ENCODE measurements at places on chromosomes 12 and 14.

DNA sequence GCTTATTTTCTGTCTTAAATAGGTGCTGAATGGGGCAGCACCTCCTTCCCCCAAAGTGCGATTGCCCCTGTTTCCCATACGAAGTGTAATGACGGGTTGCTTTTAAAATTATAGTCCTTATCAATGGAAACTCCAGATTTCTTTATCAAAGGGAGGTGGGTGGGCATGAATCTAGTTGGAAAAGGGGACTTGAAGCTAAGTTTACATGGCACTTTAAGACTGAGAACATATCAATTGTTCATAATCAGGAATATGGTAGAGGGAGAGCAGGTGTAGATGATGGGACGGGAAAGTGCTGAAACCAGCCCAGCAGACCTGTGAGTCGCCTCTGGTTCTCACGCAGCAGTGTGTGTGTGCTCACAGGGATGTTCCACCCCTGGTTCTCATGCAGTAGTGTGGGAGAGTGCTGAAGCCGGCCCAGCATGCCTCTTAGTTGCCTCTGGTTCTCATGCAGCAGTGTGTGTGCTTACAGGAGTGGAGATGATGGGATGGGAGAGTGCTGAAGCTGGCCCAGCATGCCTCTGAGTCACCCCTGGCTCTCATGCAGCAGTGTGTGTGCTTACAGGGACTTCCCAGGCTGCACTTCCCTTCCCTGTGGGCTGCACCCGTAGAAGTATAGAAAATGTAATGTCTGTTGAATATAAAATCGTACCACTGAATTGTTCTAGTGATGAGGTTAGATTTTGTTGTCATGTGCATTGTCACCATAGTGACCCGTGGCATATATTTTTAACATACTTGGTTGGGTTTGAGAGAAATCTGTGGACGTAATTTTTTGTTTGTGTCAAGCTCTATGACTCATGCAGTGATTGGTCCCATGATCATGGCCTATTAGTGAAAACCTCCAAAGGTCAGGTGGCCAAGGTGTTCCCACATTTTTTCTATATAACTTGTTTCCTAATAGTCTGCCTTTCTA lies 51.6 kb downstream of the GPATCH2L start:
- DNase-seq = peak; percentile 93

DNA sequence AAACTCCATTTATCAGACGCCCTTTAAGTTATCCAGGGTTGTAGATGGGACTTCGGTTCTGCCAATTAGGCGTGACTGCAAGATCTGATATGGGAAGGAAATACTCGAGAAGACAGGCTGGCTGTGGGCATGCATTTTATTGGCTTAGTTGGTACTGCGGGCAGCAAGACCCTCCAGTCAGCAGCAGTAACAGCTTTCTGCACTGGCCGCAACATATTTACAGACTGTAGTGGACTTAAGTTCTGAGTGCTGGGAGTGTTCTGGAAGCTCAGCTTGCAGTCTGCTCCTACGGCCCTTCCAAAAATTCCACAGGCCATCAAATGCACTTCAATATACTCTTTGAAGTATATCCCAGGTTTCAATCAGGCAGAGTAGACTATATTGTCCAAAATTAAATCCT lies 21.1 kb downstream of the KITLG start:
- DNase-seq = no peak

- no peak for DNase-seq
These were observed 101.9 kb upstream of the SFSWAP start for GRCh38 chr12:131608740-131609690.

GRCh38 chr12:9719790-9720189 lies 13.1 kb downstream of the CLECL1 start:
- DNase-seq = no peak

DNA sequence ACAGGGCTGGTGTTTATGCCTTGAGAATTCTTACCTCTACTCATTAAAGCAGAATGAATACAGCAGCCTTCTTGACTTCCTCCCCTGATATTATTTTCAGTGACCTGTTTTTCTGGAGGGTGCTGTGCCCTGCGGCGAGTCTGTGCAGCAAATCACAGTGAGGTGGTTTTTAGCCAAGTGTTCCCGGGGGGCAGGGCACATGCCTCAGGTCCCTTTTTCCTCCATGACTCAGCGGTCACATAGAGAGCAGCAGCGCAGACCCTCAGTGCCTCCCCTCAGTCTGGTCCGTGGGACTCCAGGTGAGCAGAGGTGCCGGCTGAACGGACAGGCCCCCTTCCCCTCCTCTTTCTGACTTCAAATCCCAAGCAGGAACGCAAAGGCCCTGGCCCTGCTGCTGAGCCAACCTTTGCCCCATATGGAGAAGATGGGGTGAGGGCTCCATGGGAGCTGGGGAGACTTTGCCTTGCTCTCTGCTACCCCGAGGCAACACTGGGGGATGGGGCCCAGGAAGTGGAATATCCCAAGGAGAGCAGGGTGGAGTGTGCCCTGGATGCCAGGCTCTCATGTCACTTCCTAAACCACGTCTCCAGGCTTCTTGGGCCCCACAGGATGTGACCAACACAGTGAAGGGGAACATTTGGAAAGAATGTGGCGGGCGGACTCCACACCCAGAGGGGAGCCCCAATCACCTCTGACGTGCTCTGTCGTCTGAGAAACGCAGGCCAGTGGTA lies 90.0 kb downstream of the DHRS2 start:
- no peak for DNase-seq

GRCh38 chr12:116962197-116962596 lies 51.4 kb downstream of the FBXW8 start:
- DNase-seq = no peak

DNA sequence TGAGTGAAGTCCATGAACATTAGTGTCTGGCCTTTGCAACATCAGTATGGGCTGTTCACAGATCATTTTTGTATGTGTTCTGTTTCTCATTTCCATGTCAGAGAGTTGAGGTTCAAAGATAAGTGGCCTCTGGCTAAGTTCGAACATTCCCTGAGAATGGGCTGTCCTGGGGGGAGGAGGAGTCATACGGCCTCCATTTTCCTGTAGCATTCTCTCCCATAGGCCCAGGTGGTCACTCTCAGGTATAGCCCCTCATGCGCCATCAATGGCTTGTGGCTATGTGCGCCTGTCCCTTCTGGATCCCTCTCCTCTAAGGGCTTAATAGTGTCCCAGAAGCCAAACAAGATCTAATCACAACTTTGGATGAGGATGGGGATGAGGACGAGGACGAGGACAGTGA lies 165.0 kb downstream of the PAX9 start:
- DNase-seq = no peak

GRCh38 chr12:128951448-128951847 lies 98.2 kb downstream of the GLT1D1 start:
- DNase-seq = no peak

DNA sequence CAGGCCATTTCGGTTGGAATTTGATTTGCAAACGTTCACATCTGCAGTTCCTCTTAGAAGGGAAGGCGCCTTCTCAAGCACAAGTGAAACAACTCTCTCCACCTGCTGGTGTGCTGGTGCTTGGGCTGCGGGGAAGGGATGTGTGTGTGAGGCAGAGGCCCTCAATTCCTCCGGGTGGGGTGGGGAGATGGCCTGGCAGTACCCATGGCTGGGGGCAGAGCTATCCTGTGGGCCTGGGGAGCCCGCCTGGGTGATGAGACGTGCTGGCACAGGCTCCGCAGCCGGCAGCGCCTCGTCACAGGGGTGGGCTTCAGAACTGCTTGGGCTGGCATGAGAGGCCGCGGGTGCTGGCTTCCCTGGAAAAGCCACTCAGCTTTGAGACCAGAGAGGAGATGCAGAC lies 28.9 kb upstream of the TDRD9 start:
- DNase-seq = no peak

DNA sequence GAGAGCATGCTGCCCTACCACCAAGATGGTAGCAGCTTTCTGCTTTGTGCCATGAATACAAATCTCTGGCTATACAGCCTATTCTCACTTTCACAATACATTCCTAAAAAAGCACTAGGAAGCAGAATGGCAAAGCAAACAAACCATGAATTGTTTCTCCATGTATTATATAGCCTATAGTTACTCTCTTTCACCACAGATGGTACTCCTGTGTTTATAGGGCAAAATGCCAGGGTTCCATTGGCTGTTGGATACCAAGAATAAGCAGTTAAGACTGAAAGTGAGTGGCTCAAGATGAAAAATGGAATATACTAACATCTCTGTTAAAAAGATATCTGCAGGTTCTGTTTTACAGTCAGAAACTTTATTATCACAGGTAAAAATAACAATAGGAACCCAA lies 11.1 kb downstream of the ARF3 start:
- DNase-seq = no peak

GRCh38 chr12:50554651-50555050 lies 49.9 kb downstream of the DIP2B start:
- DNase-seq = no peak

DNA sequence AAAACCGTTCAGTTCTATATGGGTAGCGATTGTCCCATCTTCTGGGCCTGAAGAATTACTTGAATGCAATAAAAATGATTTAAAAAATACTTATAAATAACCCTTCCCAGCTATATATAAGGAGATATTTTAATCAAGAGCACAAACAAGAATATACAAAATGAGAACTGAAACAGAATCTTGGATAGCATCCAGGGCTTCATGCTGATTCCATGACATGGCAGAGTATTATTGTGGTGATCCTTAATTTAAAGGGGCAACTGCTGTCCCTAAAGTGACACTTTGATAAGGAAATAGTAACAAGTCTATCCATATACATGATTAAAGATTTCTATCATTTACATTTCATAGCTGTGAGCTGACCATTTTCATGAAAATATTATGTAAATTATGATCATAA lies 18.8 kb downstream of the WBP11 start:
- DNase-seq = no peak

GRCh38 chr12:16636435-16637055 lies 30.6 kb upstream of the LMO3 start:
- no peak for DNase-seq

- no peak for DNase-seq
These were observed 17.5 kb downstream of the AQP6 start for GRCh38 chr12:49990273-49990672.

GRCh38 chr12:99454539-99455172 lies 192.9 kb upstream of the GARIN6 start:
- DNase-seq = no peak

- no peak for DNase-seq
These were observed 144.7 kb downstream of the HMGA2 start for GRCh38 chr12:65968889-65969509.

GRCh38 chr12:101700299-101700820 lies 2.9 kb downstream of the CHPT1 start:
- no peak for DNase-seq

DNA sequence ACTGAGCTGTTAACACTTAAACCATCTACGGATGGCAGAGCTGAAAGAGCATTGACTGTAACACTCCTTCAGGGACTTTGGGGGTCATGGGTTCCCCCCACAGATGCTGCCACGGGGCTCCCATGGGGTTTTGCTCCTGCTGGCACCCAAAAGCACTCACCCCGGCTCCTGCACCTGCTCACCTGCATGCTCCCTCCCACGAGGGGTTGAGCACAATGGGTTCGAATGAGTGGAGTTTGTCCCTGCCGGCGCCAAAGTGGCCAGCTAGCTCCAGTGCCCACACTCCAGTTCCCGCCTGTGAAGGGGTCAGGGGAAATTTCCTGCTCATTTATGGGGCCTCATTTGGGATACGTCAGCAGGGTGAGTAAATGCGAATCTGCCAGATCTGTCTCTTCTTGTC lies 40.7 kb downstream of the TNFAIP2 start:
- DNase-seq = no peak

GRCh38 chr12:56991319-56992246 lies 14.8 kb downstream of the ZBTB39 start:
- no peak for DNase-seq

- DNase-seq = no peak
These were observed 1.6 kb upstream of the SYNDIG1L start for GRCh38 chr14:74427651-74428050.

GRCh38 chr12:93390031-93390430 lies 12.3 kb downstream of the NUDT4 start:
- no peak for DNase-seq

- DNase-seq = no peak
These were observed 113.7 kb downstream of the RAD51B start for GRCh38 chr14:67933266-67933665.

DNA sequence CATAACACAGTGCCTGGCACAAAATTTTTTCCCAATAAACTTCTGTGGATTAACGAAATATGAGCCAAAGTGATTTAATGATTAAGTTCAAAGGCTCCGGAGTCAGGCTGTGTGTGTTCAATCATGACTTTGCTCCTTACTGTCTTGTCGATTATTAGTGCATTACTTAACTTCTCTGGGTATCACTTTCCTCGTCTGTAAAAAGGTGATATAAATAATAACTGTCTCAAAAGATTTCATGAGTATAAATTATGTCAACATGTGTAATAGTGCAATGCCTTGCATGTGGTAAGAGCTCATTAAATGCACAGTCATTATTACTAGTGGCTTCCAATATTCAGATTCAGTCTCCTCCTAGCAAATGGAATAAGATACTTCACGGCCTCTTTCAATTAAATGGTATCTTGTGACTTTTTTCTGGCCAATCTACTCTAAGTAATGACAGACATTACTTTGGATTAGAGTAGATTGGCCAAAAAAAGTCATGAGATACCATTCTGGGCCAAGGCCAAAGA lies 6.8 kb upstream of the IFNG start:
- no peak for DNase-seq

DNA sequence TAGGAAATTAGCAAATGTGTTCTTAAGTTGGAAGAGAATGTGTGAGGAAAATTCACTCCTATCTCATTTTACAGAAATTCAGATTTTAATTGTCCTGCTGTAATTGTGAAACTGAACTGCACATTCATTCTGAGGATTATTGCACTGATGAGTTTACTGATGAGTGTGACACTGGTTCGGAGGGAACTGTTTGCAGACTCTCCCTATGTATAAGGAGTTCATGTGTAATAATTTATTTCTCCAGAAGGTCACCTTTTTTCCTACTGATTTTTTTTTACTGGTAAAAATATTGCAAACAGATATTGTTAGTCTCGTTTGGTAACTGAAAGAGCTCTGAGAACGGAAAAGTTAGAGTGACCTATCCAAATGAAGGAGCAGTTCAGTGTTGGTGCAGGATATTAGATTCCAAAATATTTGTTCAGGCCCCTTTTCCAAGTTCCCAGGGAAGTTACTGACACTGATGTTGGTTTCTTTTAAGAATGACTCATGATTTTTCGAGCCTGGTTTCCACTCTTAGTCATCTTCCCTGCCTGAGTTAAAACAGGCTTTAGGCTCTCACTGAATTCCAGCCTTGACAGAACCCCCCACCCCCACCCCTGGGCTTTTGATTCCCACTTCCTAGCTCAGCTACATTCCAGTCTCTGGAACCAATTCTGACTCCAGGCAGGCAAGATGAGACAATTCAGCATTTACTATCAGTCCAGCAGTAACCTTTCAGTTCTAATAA lies 18.4 kb downstream of the ANO6 start:
- peak; percentile 84 for DNase-seq

GRCh38 chr14:33457617-33458016 lies 493.3 kb downstream of the EGLN3 start:
- DNase-seq = no peak

Data from brain pericyte (primary cell).